Skeletal muscle tissue (tissue), 5 donors: ENCODE measurements at places on chromosomes 16 and 17. TPM values are rescaled to one million over a fixed set of nuclear protein-coding genes. Genes with fewer than 3 reads are reported as not detected.

CCL5 gene
- 0.52 TPM for total RNA-seq

MLLT6 gene
- 16.2 TPM for total RNA-seq

TBC1D3K gene
- total RNA-seq, result not detected

DYNLRB2 gene
- 2.1 TPM for total RNA-seq

VASN gene
- total RNA-seq, result 13.0 TPM

ZNF750 gene
- total RNA-seq, result not detected

MEIOB gene
- under 0.01 TPM for total RNA-seq

LGALS9 gene
- 3.1 TPM for total RNA-seq

CACNG4 gene
- total RNA-seq, result 1.6 TPM

KRTAP2-3 gene
- total RNA-seq, result not detected

ARHGAP27 gene
- 4.7 TPM for total RNA-seq

KLHL10 gene
- total RNA-seq, result not detected
